ENCODE measurements at places on chromosomes 4 and X.

DNA sequence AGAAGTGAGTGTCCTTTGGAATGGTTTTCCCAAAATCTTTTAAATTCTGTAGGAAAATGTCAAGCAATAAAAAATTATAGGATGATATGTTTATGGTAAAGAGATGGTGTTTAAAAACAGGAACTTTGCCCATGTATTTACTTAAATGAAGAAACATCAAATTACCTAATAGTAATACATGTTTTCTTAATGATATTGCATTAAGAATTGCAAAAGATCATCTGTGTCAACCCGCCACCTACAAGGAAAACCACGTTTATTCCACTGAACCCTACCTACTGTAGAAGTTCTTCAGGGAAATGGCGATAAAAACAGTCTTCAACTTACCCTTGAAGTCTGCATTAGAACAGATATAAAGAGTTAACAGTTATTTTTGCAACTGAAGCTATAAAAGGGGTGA is 67.2 kb upstream of the NDP start:
- DNase-seq, result no peak

- DNase-seq, result peak; percentile 6
These were observed 82.4 kb upstream of the MTM1 start for GRCh38 chrX:150486011-150486410.

GRCh38 chrX:130079824-130080406 is 30.4 kb downstream of the ELF4 start:
- peak; percentile 35 for DNase-seq

GRCh38 chrX:14616301-14616700 is 87.0 kb downstream of the GLRA2 start:
- DNase-seq, result no peak

DNA sequence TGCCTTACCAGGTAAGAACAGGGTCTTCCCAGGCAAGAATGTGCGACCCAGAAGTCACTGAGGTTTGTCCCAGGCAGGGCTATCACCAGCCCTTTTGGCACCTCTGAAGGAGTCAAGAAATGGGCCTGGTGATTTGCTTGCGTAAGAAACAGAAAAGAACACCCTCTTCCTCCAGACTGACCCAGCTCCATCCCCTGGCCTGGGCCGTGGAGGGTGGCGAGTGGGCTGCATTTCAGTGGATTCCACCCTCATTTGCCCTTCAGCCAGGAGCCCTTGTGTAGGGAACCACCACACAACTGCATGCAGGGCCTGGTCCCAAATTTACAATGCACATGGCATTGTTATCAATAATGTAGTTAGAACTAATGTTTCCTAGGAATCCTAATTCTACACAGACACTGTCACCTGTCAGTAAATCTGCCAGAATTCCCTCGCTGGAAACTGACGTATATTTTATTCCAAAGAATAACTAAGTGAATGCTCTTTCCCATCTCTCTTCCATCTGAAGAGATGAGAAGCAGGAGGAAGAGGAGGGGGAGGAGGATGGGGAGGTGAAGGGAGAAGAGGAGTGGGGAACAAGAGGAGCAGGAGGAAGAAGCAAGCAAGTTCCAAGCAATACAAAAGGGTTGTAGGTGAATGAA is 46.6 kb downstream of the TSPAN5 start:
- DNase-seq, result no peak

DNA sequence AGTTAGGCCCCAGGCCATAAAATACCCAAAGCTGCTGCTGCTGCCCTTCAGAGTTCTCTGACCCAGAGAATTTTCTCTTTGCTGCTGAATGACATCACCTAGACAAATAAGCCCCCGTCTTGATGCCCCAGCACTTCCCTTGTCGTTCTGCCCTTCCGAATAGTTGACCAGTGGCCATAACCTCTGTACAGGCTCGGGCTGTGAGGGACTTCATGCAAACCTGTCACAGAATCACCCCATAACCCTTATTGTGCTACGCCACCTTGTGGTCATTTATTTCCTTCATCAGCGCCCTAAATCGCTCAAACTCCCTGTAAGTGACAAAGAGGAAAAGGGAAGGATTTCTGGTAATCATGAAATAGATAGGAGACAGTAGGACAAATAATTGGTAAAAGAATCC is 18.8 kb downstream of the SPACA5 start:
- DNase-seq, result peak; percentile 9

DNA sequence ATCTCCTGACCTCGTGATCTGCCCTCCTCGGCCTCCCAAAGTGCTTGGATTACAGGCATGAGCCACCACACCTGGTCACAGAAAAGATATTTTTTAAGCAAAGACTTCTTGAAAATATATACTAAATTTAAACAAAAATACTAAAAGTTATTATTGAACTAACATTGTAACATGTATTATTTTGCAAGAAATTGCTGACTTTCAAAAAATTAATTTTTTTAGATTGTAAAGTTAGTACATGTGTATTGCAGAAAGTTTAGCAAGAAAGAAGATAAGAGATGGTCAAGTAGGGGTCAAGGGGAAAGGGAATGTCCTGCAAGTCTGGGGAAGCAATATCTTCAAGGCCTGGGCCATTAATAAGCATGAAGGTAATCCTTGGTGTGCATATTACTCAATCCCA is 54.3 kb upstream of the HPGDS start:
- no peak for DNase-seq

DNA sequence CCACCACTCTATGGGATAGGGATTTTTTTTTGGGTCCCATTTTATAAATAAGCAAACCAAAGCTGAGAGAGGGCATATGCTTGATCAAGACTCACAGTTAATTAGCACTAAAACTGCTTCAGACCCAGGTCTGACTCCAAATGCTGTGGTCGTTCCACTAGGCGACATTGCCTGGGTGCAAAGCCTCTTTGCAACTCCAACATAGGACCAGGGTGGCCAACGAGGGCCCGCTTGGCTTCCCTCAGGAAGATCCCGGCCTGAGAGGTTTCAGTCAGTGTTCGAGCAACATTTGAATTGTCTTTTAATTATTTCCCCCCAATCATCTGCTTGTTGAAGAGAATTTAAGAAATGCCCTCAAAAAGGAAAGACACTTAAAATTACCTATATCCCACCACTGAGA is 11.2 kb downstream of the PJA1 start:
- no peak for DNase-seq

GRCh38 chr4:1544861-1545281 is 138.6 kb upstream of the NKX1-1 start:
- peak; percentile 4 for DNase-seq

DNA sequence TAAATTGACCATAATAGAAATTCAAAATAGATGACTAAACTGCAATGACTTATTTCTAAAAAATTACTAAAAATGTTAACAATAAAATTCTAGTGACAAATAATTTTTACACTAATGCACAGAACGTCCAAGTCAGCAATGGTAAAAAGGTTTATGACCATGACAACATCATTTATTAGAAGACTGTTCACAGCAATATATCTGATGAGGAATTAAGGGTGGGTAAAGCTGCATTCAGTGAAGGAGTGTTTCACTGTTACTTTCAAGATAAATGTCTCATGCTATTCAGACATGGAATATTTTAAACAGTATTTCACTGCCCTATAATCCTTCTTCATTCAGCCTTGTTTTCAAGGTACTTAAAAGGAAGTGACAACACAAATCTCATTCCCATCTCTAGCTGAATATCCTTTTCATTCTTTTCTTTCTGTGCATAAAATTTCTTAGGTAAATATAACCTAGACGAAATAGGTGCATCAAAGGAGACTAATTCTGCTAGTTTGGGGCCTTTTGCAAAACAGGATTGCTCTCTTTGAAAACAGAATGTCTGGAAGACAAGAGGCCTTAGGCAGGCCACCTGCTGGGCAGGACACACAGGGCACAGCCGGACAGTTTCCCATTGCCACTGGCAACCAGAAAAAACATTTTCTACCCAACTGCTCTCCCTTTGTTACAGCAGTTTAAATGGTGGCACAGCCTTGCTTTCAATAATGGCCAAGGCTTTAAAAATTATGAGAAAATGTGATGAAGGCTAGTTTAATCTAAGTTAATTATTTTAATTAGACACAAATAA is 600.3 kb downstream of the SPRY1 start:
- no peak for DNase-seq

- DNase-seq, result no peak
These were observed 75.8 kb upstream of the PCDH18 start for GRCh38 chr4:137608085-137608484.

- no peak for DNase-seq
These were observed 14.4 kb upstream of the VCX start for GRCh38 chrX:7828594-7828993.

DNA sequence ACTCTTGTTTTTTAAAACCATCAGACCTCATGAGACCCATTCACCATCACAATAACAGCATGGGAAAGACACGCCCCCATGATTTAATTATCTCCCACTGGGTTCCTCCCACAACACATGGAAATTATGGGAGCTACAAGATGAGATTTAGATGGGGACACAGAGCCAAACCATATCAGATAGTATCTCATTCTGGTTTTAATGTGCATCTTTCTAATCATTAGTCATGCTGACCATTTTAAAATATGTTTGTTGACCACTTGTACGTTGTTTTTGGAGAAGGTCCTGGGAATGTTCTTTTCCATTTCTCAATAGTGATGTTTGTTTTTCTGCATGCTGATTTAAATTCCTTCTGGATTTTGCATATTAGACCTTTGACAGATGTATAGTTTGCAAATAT is 119.0 kb downstream of the RTL3 start:
- no peak for DNase-seq

DNA sequence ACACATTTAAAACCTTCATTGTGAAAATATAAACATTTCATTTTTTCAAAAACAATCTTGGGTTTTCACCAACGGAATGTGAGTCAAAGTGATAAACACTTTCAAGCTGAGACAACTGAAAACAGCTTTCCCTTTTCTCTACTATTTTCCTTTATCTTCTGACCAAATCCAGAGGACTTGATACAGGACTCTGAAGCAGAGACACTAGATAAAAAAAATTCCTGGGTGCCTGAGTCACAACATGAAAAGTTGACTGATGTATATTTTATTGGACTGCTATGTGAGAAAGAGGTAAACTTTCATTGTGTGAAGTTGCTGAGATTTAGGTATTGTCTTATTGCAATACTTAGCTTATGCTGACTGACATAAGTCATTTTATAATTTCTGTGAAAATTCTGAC is 411.2 kb downstream of the SPOCK3 start:
- DNase-seq, result no peak

- no peak for DNase-seq
These were observed 69.6 kb downstream of the EPHA5 start for GRCh38 chr4:65600656-65601055.

All from KG1 (cell line).